ENCODE measurements at places on chromosomes 1 and 21.

DNA sequence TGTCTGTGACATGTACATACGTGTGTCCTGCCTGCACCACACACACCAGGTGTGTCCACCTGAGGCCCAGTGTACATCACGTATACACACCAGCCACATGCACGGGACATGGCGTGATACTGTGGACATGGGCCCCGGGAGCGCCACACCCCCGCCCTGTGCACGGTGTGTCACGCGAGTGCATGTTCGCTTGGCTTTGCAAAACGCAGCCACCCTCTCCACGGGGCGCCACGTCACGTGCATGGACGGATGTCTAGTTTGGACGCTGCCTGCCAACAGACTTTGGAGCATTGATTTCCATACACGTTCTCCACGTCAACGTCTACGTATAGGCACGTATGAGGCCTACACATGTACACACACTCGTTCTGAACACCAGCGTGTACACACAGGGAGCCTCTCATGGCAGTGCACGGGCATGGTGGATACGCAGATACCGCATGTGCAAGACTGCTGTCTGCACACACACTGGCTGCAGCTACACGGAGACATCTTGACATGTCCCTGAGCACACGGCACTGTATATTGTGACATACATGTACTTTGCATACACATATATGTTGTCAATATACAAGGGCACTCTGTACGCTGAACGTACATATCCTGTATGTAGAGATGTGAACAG is 2.7 kb downstream of the TMEM240 start:
- no peak for DNase-seq

GRCh38 chr1:225413708-225414375 is 14.0 kb downstream of the LBR start:
- DNase-seq = no peak

GRCh38 chr1:233863901-233864545 is 40.5 kb upstream of the SLC35F3 start:
- no peak for DNase-seq

DNA sequence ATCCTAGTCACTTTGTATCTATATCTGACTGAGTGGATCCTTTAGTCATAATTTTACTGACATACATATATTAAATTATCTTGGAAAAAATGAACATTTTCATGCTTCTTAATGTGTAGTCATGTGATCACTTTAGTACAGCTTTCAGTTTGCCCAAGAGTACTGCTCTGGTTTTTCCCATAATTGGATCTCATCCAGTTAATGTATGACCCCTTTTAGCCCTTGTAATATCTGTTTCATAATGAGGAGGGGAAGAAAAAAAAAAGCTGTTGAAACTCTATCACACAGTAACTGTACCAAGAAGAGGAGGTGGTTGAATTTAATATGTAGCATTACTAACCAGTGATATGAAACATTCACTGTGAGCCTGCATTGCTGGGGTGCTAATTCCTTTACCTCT is 328.7 kb downstream of the PTPRC start:
- DNase-seq = no peak

- DNase-seq = peak; percentile 22
These were observed 43.4 kb downstream of the IGSF5 start for GRCh38 chr21:39788383-39788782.

GRCh38 chr1:61132176-61132638 is 49.8 kb downstream of the NFIA start:
- peak; percentile 13 for DNase-seq

- DNase-seq = no peak
These were observed 136.2 kb upstream of the ZBTB40 start for GRCh38 chr1:22315315-22316078.

GRCh38 chr1:204341380-204341779 is 18.3 kb downstream of the PLEKHA6 start:
- no peak for DNase-seq

GRCh38 chr1:31111290-31111951 is 45.9 kb upstream of the PUM1 start:
- no peak for DNase-seq

DNA sequence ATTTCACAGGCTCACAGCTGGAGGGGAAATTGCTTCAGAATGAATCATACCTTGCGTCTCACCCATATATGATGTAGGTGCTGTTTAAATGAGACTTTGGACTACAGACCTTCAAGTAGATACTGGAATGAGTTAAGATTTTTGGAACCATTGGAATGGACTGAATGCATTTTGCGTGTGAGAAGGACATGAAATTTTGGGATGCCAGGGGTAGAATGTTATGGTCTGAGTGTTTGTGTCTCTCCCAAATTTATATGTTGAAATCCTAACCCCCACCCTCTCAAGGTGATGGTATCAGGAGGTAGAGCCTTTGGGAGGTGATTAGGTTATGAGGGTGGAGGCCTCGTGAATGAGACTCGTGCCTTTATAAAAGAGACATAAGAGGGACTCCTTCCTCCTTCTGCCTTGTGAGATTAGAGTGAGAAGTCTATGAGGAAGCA is 41.4 kb downstream of the KCNK1 start:
- no peak for DNase-seq

- DNase-seq = peak; percentile 75
These were observed 31.6 kb downstream of the SOX13 start for GRCh38 chr1:204104331-204105130.

DNA sequence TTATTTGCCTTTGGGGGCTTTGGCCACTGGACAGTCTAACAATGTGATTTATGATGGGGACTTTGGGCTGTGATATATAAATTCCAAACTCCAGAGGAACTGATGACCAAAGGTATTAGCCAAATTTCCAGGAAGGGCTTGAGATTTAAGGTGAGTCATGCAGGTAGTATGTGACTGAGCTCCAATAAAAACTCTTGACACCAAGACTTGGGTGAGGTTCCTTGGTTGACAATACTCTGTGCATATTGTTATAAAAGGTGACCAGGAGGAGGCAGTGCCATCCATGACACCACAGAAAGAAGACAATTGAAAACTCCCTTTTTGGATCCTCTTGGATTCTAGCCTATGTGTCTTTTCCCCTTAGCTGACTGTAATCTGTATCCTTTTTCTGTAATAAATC is 392.7 kb upstream of the LRRC7 start:
- DNase-seq = no peak

GRCh38 chr21:18468790-18469189 is 65.2 kb upstream of the TMPRSS15 start:
- DNase-seq = no peak

DNA sequence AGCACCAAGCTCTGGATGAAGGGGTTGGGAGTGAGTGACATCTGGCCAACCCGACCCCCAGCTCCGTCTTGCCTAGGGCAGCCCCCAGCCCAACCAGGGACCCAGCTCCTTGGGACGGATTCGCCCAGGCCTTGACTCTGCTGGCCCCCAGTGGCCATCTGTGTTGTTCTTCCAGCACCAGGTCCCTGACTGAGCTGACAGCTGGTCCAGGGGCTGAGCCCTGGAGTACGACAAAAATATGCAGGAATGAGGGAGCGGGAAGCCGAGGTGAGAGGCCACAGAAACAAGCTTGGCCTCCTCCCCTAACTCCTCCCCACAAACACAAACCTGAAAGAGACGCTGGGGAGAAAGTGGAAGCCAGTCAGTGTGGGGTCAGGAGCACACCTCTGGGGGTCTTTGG is 55.0 kb upstream of the PAX7 start:
- no peak for DNase-seq

DNA sequence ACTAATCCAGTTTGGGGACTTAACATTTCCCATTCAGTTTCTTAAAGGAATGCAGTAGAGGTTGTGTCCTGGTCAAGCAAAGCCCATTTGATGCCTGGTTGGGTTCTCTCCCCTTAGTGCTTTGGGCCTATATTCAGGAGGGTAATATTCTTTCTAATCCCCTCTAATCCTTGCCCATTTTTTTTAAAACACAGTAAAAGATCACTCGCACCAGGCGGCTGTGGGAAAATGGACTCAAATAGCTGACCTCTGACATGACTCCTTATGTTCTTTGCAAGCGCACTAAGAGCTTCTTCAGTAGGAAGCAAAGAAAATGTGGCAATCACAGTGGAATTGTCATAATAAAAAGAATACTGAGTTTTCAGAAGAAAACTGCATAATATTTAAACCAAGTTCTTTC is 49.9 kb downstream of the WNT2B start:
- no peak for DNase-seq

DNA sequence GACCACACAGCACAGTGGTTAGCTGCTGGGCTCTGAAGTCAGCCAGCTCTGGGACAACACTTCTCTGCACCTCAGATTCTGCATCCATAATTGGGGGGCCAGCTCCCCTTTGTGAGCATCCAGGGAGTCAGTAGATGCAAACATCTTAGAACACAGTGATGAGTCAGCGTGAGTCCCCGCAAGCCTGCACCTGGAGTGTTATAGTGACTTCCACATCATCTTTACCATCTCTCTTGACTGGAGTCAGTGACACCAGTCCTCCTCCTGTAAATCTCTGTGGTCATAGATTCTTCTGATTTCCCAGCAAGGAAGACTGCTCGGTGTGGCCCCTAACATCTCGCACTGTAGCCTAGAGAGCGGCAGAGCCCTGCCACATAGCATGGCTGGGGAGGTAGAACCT is 13.9 kb upstream of the EDN2 start:
- DNase-seq = no peak

- no peak for DNase-seq
These were observed 9.5 kb downstream of the WNT4 start for GRCh38 chr1:22133247-22133930.

GRCh38 chr1:172851077-172851476 is 192.2 kb downstream of the FASLG start:
- no peak for DNase-seq

- no peak for DNase-seq
These were observed 180.6 kb downstream of the COL24A1 start for GRCh38 chr1:85975912-85976371.

- no peak for DNase-seq
These were observed 5.2 kb downstream of the TMCC2 start for GRCh38 chr1:205232945-205233397.

DNA sequence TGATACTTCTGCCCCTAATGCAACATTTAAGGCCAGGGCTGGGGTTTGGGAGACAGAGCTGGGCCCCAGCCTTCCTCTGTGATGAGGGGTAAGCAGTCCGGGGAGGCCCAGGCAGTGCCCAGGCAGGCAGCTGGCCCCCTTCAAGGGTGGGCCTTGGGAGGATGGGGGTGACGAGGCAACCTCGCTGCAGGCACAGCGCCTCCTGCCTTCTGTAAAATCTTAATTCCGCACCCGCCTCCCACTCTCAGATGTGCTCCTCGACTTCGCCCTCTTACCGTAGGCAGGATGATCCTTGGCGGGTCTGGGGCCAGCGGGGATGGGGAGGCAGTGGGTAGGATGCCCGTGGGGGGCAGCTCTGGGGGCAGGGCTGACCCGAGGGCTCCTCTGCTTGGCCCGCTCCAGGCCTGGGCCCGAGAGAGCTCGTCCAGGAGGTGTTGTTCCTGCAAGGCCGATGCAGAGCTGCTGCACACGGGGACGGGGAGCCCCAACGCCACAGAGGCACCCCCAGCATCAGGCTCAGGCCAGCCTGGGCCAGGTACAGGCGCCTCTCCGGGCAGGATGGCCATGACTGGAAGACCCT is 9.1 kb downstream of the C21orf58 start:
- DNase-seq = no peak

- no peak for DNase-seq
These were observed 123.3 kb upstream of the USP24 start for GRCh38 chr1:55338448-55338820.

GRCh38 chr1:231310391-231310934 is 27.2 kb downstream of the EXOC8 start:
- DNase-seq = no peak

DNA sequence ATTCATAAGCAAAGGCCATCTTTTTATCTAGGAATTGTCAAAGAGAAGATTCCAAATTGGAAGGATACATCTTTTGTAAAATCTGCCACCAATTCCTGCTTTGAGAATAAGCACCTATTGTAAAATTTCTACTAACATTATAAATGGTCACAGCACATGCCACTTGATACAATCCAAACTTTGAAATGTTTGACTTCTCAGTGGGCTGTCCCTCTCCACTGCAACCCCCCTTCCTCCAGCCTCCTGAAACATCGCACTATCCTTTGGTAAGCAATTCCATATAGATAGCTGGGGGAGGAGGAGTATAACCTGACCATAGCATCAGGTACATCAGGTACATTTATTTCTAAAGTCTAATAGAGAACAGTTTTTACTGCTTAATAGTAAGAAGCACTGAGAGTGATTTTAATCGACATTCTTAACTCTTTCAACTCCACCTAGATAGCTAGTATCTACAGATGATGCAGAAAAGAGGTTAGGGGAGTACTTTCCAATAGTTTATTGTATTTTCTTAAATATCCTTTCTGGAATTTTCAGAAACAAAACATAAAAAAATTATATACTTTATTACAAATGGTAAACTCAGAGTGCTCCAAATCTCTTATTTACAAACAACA is 2.9 kb downstream of the JUN start:
- peak; percentile 42 for DNase-seq

DNA sequence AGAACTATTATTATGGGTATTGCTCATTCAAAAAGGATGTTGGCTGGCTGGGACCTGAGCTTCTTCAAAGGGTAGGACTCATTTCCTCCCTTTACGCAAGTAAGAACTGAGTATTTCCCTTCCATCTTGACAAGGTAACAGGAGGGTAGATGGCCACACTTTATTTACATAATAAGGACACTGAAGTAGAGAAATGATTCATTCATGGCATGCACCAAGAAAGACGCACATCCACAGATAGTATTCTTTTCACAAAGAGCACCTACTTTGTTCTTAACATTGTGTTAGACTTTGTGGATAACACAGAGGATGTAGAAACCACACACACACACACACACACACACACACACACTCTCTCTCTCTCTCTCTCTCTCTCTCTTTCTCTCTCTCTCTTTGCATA is 82.9 kb downstream of the FAM78B start:
- no peak for DNase-seq

GRCh38 chr1:180101411-180101810 is 53.3 kb upstream of the QSOX1 start:
- no peak for DNase-seq

DNA sequence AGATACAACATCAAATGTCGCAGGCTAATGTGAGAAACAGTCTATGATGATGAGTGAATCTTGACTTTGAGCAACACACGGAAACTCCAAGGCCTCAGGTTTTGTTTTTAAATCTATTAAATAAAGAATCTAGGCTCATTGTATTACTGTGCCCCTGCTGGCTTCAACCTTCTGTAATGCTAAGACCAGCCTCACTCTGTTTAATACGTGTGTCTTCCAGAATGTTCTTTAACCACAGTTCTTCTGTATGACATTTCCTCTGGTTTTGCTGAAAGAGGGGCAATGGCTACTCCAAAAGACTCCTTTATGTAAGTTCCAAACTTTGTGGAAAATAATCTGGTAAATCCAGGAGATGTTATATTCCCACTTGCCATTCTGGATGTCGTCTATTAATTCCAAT is 101.1 kb upstream of the TIAM1 start:
- no peak for DNase-seq

GRCh38 chr1:16458831-16459230 is 18.3 kb downstream of the NECAP2 start:
- no peak for DNase-seq
